ENCODE measurements at places on chromosomes 1 and 21.

DNA sequence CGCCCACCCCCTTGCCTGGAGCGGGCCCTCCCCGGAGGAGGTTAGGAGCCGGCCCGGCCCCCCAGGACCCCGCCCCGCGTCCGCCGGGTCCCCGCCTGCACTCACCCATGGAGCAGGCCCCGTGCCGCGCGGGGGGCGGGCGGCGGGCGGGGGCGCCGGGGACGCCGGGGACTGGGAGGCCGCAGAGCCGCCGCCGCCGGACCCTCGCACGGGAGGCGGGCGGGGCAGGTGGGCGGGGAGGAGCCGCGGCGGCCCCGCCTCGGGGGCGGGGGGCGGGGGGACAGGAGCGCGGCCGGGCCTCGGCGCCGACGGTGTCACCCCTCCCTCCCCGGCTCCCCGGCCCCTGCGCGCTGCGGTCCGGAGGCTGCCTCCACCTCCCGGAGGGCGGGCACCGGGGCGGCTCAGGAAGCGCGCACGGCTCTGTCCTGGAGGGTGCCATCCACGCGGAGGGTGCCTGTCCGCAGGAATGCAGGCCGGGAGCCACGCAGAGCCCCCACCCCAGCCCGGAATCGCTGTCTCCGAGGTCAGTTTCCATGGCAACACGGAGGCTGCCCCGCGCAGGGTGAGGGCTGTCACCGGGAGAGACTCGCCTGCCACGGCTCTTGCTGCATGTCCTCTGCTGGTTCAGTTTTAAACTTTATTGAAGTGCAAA lies 5.9 kb upstream of the PLEKHG5 start:
- DNase-seq = no peak

DNA sequence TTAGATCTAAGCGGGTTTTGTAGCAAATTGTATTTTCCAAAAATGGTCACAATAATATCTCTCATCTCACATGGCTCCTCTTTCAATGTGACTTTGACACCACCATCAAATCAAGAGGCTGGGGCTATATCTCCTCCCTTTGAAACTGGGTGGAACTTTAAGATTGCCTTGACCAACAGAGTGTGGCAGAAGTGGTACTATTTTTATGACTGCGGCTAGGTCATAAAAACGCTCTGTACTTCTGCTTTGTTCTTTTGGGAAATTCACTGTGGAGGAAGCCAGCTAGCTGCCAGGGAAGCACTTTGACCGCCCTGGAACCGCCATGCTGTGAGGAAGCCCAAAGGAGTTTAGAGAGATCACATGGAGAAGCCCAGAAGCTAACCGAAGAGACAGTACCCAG lies 50.7 kb upstream of the ACOT11 start:
- DNase-seq = no peak

GRCh38 chr1:160124705-160125478 lies 9.3 kb downstream of the ATP1A2 start:
- peak; percentile 22 for DNase-seq

DNA sequence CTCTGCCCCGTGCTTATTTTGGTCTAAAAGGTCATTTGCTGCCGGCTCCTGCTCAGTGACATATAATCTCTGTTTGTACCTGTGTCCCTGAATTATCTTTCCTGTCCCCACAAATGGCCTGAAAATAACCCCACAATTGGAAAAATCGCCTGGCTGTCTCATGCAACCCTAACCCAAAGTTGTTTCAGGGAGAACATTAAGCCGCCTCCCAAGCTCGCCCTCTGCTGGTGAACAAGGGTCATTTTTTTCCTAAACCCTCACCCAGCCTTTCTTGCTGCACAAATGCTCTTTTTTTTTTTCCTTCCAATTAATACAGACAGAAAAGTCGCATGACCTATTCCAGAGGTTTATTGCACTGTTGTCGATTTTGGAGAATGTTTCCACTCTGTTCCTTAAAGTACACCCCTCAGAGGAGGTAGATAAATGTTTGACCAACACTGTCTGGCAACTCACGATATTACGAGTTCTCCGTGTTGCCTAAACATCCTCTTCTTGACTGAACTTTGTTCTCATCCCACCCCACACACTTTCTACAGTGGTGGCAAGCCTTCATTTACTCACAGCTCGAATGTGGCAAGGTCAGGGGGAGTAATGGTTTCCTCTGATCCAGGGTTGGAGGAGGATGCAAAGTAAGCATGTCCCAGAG lies 148.7 kb downstream of the ZZZ3 start:
- DNase-seq = no peak

- no peak for DNase-seq
Observed at GRCh38 chr1:34129630-34130029, 35.4 kb downstream of the CSMD2 start.

GRCh38 chr1:184408580-184408979 lies 21.8 kb downstream of the C1orf21 start:
- DNase-seq = no peak

DNA sequence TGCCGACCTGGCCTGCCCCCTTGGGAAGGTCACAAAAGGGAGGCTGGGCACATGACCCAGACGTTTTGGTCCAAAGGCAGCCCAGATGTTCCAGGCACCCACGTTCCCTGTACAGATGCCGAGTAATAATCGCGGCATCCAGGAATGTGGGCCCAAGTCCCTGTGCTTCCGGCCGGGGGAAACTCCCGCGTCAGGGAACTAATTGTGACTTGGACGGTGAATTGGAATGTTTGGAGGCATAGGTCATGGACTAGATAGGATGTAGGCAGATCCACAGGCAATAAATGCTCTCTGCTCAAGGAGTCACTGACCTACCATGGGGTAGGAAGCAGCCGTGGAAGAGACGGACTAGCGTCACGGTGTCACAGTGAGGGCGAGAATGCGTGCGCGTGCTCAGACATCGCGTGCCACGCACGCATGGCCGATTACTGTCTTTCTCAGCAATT lies 178.4 kb downstream of the DUSP10 start:
- no peak for DNase-seq

GRCh38 chr1:190212450-190212849 lies 265.2 kb downstream of the BRINP3 start:
- no peak for DNase-seq

DNA sequence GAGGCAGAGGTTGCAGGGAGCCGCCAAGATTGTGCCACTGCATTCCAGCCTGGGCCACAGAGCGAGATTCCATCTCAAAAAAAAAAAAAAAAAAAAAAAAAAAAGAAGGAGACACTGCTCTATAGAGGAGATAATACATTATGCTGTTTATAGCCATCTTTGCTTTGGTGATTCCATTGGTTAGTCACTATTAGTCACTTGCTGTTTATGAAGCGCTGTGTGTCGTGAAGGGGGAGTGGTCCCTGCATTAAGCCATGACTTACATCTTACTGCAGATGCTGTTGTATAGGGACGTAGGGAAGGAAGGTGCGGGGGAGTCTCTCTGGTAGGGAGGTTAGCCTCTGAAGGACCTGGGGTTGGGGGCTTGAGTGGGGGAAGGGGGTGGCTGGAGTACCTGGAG lies 48.3 kb downstream of the HUNK start:
- no peak for DNase-seq

GRCh38 chr1:31483012-31483946 lies 70.3 kb downstream of the SERINC2 start:
- no peak for DNase-seq

- peak; percentile 95 for DNase-seq
Observed at GRCh38 chr1:243731301-243731891, 118.6 kb downstream of the AKT3 start.

GRCh38 chr1:146035048-146035423 lies 13.5 kb upstream of the HJV start:
- DNase-seq = no peak
